ENCODE measurements at places on chromosomes 2 and 18. TPM values are rescaled to one million over a fixed set of nuclear protein-coding genes. Genes with fewer than 3 reads are reported as not detected.

Gene MRPL30
- polyA plus RNA-seq, result 53.1 TPM

Gene TAF4B
- polyA plus RNA-seq, result 5.5 TPM

Gene CKAP2L
- polyA plus RNA-seq, result 12.4 TPM

Gene LCT
- 0.04 TPM for polyA plus RNA-seq

Gene SH3RF3
- polyA plus RNA-seq, result 5.6 TPM

Gene KHK
- polyA plus RNA-seq, result 60.6 TPM

Gene DBI
- 245 TPM for polyA plus RNA-seq

Gene LINC00305
- polyA plus RNA-seq, result 4.5 TPM

Gene FBXO48
- 2.3 TPM for polyA plus RNA-seq

Gene VWA3B
- polyA plus RNA-seq, result 0.61 TPM

Gene ZRANB3
- 11.1 TPM for polyA plus RNA-seq

Gene COLEC12
- 25.4 TPM for polyA plus RNA-seq

Gene COL6A3
- 262 TPM for polyA plus RNA-seq

Gene FBXO36
- 7.3 TPM for polyA plus RNA-seq

Gene L3MBTL4
- 4.1 TPM for polyA plus RNA-seq

Gene SLC5A7
- 0.76 TPM for polyA plus RNA-seq

Gene TXNDC9
- polyA plus RNA-seq, result 45.7 TPM

Gene CREB1
- 77.6 TPM for polyA plus RNA-seq

Gene UGT1A10
- polyA plus RNA-seq, result not detected

Data from renal pelvis (tissue), 12 donors.